HS-27A (cell line): ENCODE measurements at places on chromosomes 12 and 14.

GRCh38 chr12:29728030-29728429 is 55.7 kb downstream of the TMTC1 start:
- no peak for DNase-seq

DNA sequence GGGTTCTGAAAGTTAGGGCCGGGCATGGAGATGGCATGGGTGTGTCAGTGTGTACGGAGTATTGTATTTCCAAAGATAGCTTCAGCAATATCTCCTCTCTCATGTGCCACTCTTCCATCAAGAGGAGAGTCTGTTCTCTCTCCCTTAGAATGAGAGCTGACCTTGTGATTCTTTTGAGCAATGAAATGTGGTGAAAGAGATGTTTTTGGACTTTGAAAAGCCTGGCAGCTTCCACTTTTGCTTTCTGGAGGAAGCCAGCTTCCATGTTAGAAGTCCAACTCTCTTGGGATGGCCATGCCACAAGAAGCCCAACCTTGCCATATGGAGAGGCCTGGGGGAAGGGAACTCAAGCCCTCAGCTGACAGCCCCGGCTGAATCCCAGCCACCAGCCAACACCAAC is 72.4 kb upstream of the GZMB start:
- DNase-seq: no peak

DNA sequence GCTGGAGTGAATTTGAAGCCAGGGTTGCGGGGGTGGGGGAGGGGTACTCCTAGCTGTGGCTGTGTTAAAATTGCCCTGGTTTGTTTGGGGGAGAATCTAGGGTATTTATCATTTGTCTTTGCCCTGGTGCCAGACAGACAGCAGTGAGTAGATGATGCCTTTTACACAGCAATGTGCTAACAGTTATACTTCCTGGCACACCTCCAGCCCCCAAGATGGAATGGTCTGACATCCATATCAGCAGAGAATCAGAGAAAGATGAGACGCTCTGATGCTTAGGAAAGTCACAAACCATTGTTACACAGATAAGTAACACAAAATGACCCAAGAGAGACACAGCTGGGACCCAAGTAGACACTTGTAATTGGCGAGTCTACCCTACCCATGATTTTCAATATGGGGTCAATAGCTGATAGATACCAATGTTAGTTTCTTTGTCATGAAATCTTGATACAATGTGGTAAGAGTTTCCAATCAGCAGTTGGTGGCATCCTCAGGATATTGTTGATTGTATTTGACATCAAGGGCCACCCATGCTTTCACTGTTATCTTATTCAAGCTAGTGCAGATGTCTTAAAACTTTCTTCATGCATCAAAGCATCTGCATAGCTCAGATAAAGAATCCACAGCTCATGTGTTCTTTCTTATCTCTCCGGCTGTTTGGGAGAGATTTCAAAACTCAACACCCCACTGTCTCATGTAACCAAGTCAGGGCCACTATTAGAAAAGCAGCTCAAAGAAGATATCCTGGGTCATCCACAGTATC is 2.6 kb upstream of the PRKAB1 start:
- DNase-seq: no peak

GRCh38 chr12:122874081-122874480 is 21.8 kb downstream of the VPS37B start:
- DNase-seq: no peak

GRCh38 chr12:2383325-2384028 is 330.7 kb downstream of the CACNA1C start:
- DNase-seq: no peak

DNA sequence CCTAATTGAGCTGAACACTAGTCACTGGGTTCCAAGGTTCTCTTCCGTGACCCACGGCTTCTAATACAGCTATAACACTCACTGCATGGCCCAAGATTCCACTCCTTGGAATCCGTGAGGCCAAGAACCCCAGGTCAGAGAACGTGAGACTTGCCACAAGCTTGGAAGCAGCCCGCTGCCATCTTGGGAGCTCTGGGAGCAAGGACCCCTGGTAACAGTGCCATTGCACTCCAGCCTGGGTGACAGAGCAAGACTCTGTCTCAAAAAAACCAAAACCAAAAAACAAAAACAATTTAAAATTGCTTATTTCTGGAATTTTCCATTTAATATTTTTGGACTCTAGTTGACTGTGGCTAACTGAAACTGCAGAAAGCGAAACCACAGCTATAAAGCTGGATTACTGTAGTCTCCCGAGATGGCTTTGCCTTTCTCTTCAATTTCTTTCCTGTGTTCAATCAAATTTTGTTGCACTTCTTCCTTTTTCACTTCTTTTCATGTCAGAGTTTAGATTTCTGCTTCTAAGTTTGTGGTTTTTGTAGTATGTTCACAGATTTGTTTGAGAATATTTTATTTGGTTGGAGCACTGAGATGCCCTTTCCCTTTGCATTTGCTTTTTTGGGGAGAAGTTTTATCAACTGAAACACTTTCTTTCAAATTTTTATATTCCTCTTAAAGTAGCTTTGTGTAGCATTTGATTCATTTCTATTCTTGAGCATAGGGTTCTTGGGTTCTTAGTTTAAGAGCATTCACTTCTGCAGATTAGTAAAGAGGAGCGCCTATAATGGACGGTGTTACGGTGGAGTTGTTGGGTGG is 44.6 kb downstream of the DDHD1 start:
- no peak for DNase-seq

- no peak for DNase-seq
These were observed 44.9 kb downstream of the PTPRR start for GRCh38 chr12:70875628-70876027.

DNA sequence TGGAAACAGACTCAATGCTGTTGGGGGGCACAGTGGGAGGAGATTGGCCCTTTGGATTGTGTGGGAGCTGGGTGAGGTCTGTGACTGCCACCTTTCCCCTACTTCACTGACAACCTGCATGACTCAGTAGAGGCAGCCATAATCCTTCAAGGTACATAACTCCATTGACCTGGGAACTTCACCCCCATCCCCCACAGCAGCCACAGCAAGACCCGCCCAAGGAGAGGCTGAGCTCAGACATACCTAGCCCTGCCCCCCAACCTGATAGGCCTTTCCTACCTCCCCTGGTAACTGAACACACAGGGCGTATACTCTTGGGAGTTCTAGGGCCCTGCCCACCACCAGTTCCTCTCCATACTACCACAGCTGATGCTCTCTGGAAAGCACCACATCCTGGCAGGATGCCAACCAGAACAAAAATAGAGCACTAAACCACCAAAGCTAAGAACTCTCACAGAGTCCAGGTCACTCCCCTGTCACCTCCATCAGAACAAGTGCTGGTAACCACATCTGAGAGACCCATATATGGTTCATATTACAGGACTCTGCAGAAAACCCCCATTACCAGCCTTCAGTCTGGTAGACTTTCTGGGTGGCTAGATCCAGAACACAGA is 703.9 kb downstream of the FSCB start:
- DNase-seq: no peak

- peak; percentile 51 for DNase-seq
These were observed 231.9 kb downstream of the C12orf75 start for GRCh38 chr12:105562199-105562971.

DNA sequence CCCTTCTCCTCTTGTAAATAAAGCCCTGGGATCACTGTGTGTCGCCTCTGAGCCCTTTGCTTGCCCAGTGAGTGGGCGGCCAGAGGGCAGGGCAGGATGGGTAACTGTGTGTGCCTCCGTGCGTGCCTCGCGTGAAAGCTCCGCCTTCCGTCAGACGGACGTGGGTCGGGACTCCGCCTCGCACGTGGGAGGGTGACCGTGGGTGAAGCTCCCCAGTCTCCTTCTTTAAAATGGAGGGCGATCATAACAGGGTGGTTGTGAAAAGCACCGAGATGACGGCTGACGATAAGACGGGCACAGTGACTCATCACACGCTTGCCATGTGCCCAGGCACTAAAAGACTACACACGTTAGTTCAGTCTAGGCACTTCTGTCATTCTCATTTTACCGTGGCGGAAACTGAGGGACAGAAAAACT is 9.2 kb downstream of the PHB2 start:
- DNase-seq: peak; percentile 33

- no peak for DNase-seq
These were observed 38.3 kb downstream of the PRMT8 start for GRCh38 chr12:3529281-3529680.

DNA sequence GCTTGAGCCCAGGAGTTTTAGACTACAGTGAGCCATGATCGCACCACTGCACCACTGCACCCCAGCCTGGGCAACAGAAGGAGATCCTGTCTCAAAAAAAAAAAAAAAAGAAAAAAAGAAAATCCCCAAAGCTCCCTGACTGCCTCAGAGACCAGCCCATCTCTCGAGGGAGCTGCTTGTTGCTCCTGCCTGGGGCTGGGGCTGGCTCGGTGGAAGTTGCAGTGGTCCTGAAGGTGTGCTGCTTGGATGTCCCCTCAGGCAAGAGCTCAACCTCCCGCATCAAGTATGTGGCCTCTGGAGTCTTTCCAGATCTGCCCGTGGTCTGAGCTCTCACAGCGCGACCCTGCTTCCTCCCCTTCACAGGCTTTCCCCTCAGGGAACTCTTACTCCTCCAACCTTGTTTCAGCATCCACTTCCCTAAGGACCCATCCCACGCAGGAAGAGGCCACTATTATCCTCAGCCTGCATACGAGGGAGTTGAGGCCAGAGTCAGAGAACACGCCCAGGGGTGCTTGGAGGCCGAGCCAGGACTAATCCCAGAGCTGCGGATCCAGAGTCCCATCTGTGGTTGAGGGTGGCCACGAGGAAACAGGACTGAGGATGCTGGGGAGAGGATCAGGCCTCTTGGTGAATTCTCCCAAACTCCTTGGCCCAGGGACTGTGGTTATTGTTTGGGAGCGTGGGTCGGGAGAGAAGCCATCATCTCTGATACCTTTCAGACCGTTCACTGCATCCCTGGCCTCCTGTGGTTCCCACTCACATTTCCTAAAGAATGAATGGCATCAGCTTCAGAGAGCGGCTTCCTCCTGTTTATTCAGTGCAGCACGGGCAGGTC is 624.6 kb downstream of the AACS start:
- DNase-seq: no peak

DNA sequence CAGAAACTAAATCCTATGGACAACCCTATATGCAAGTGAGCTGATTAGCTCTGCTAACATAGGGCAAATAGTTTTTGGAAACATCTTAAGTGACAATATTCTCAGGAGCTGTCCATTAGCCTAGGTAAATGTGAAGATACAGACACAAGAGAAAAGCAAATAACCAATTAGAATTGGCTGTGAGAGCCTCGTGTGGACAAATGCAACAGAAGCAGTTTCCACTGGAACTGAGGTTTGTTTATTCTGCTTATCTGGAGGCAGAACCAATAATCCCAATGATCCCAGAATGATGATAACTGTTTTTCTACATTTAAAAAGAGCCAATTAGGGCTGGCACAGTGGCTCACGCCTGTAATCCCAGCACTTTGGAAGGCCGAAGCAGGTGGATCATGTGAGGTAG is 43.2 kb upstream of the YAF2 start:
- DNase-seq: no peak

- no peak for DNase-seq
These were observed 64.9 kb downstream of the RIC8B start for GRCh38 chr12:106839333-106839732.

DNA sequence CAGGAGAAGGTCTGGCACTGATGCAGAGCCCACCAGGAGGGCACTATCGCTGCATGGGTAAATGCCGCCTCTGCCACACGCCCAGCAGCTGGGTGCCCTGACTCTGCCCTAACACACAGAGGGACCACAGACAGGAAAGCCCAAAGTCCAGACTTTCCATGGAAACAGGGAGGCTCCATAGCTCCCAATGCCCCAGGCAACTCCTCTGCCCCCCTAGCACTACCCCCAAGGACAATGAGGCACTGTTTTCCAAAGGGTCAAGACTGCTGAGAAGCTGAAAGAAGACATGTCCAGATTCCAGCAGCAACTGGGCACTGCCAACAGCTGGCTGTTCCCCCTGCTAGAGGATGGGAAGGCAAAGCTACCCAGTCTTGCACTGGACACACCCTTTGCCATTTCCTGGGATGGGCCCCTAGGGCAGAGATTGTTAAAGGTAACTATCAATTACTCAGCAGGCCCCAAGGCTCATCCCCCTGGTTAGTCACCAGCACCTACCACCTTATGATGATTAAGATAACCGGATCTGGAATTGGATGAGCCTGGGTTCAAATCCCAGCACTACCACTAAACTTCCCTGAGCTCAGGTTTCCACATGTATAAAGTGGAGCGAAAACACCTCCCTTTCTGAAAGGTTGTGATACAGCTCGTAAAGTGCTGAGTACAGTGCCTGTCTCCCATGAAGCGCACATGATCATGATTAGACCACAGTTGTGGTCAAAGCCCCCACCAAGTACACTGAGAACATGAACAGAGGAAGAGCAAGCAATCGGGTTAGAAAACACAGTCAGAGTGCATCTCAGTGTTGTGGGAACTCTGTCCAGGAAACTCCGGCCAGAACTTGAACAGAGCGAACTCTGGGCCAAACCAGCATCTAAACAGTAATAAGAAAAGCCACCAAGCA is 3.3 kb downstream of the PXN start:
- no peak for DNase-seq

DNA sequence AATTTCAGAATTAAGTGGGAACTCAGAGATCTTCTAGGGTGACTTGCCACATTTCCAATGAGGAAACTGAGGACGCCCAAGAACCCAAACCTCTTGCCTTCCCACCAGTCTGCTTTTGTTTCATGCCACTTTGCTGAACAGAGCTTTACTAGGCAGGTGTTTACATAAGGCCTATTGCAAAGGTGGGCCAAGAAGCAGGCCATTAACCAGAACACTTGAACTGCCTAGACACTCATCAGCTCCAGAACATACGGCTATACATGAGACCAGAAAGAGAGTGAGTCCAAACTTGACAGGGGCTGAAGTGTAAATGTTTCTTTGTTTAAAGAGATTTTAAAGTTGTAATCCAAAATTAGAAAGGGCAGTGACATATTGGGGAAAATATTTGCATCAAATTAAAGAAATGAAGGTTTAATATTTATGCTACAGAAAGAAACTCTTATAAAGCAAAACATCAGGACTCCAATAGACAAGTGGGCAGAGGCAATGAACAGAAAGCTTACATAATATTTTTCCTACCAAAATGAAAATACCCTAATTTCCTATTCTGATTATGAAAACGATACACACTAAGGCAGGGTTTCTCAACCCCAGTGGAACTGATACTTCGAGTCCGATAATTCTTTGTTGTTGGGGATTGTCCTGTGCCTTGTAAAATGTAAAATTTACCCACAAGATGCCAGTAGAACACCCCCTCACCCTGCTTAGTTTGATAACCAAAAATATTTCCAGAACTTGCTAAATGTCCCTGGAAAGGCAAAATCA is 11.7 kb downstream of the BATF start:
- DNase-seq: no peak

DNA sequence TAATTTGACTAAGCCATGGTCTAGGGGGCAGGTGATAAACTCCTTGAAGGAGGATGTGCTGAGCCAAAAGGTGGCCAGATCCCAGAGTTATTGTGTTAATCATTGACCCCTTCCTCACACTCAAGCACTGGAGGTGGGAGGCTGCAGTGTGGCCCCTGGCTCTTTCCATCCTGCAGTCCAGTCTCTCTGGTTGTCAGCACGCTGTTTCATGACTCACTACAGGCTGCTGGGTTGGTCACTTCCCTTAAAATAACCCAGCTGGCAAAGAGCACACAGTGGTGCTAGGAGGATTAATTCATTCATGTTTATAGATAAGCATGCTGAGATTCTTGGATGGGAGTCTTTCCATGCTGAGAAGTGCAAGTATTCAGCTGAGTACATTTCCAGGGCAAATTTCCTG is 228.9 kb downstream of the ANO2 start:
- DNase-seq: no peak
